SIG-M5 (cell line): ENCODE measurements at places on chromosomes 3 and 15.

GRCh38 chr3:128307029-128307633 is 153.8 kb downstream of the EEFSEC start:
- DNase-seq = no peak

- DNase-seq = no peak
These were observed 133.2 kb downstream of the ALDH1A2 start for GRCh38 chr15:57932348-57932747.

DNA sequence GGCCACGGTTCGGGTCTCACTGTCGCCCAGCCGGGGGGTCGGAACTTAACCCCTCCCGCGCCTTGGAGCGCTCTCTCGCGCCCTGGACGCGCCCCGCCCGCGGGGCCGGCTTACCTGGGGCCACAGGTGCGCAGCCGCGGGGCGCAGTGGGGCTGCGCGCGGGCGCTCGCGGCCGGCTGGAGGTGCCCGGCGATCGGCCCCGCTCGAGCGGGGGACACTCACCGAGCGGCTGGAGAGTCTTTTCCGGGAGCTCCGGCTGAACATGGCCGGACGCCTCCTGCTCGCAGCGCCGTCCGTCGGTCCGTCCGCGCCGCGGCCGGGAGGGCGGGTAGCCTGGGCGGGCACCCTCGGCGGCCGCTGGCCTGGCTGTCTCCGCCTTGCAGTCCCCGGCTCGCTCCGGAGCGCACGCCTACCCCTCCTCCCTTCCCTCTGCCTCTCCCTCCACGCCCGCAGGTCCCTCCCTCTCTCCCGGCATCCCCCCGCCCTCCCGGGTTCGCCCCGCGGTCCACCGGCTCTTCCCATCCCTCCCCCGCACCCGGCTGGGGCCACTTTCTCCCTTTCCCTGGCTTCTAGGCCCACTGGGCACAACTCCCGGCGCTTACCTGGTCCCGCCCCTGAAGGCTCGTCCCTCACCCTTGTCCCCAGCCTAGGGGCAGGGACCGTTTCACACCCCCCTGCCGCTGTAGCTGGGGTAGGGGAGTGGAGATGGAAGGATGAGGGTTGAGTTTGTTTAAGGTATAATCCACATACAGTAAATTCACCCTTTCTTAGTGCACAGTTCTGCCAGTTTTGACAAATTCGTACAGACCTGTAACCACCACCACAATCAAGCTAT is 220.1 kb upstream of the PRICKLE2 start:
- no peak for DNase-seq

GRCh38 chr3:36606871-36607765 is 157.2 kb downstream of the DCLK3 start:
- no peak for DNase-seq

DNA sequence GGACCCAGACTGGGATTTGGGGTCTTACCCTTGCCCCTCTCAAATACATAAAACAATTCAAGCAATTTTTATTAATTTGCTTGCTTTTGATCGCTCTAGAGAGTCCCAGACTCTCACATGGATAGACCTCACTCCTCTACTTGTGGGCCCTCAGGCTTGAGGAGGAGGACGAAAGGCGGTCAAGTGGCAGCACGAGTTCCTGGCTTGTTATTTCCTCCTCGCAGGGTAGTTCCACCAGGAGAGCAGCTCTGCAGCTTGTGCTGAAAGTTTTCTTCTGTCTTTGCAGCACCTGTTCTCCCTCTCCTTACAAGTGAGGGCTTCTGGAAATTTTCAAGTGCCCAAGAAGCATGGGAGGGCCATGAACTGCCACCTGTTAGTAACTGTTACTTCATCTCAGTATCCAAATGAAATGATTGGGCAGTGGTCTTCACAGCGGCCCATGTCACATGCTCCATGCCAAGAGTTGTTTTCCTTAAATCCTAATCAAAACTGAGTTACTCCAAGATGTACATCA is 22.7 kb downstream of the ABI3BP start:
- no peak for DNase-seq
